Mesenteric fat pad (tissue), 1 donor: ENCODE measurements at places on chromosomes 1 and 21.

DNA sequence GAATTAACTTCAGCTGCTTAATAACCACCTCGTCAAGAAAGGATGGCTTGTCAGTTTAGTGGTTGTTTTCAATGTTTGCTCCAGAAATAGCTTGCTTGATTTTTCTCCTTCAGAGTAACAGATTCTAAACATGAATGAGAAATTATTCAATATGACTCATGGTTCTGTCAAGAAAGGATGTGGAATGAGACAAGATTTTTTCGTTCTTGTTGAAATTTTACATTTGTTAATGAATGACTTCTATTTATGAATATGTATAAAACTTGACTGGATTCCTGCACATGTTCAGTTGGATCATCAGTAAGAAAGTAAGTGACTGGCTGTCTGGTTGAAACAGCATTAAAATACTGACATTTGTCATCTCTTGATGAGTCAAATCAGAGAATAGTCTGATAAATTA is 38.3 kb downstream of the IFI44 start:
- no peak for DNase-seq

DNA sequence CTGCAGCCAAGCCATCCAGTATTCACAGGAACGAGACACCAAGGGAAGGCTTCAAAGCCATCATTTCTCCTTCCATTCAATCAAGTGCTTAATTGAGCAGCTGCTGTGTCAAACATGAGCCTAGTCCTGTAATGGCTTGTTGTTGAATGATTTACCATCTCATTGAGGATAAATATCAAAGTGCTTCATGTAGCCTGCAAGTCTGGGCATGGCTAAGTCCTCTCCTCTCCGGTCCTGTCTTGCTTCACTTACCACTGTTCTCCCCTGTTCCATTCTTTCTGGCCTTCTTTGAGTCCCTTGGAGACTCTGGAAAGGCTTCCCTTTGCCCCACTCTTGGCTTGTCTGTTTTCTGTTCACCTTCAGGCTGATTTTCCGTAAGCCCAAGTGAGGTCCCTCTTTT is 279.8 kb downstream of the PBX1 start:
- no peak for DNase-seq

DNA sequence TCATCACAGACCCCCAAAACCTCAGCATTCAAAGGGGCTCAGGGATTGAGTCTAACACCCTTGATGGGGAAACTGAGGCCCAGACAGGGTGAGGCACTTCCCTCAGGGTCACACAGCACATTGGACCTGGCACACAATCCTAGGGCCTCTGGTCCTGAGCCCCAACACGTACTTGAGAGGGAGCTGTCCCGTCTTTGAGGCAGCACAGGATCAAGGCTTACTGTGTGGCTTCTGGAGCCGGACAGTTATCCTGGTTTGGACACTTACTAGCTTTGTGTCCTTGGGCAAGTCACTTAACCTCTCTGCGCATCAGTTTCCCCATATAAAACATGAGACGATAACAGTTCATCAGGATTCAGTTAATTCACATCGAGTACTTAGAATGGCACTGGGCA is 26.5 kb downstream of the RUNX3 start:
- DNase-seq: peak; percentile 64

DNA sequence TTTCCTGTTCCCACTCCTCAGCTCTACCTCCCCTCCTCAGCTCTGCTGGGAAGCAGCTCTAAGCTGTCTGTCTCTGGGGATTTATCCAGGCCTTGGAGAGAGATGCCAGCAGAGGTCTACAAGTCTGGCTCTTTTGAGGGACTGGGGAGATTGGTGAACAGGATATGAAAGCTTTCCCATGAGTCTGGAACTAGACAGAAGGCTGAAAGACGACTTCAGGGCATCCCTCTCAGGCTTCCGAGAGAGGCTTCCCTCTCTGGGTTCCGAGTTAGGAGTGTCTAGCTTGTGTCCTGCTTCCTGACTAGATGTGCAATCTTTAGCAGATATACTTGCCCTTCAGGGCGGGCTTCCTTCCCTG is 733 bp downstream of the TMEM35B start:
- no peak for DNase-seq

DNA sequence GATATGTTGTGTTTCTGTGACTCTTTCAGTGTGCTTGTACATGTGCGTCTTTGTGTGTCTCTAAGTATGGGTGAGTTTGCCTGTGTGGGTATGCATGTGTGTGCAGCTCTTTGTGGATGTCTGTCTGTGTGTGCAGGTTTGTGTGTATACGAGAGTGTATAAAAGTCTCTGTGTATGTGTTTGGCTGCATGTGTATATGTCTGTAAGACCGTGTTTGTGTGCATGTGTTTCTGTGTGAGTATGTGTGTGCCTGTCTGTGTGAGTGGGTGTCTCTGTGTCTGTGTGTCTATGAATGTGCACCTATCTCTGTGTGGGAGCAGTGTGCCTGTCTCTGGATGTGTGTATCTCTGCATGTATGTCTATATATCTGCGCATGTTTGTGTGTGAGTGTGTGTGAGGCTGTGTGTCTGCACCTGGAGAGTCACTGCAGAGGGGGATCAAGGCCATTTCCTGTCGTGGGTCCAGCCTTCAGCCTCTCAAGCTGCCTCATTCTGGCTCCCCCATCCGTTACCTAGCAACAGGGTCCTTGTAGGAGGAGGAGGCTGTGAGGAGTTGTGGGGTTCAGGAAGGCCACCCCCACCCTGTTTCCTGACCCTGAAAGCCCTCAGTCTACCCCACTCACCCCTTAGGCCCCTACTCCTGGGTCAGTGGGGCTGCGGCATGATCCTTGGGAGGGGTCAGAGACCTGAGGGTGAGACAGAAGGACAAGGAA is 10.4 kb downstream of the FGR start:
- no peak for DNase-seq

DNA sequence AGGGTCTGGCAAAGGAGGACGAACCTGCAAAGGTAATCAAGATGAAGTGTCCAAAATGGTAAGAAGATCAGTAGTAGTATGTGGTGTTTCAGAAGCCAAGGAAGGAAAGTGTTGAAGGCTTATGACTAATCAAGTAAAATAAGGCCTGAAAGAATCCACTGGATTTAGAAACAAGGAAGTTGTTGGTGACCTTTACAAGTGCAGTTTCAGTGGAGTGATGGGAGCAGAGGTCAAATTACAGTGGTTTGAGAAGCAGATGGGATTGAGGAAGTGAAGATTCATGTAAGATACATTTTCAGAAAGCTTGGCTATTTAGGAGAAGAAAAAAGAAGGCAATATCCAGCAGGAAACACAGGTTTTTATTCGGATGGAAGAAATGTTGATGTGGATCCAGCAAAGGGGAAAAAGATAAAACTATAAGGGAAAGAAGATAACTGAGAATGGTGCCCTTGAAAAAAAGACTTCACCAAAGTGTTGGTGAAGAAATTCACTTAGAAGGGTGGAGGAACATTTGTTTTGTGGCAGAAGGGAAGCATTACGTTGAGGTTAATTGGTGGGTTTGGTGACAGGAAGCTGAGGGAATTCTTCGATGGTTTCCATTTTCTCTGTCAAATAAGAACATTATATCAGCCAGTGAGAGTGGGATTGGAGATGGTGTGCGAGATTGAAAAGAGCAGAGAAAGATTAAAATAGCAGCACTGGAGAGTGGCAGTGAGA is 2.1 kb downstream of the ARMH1 start:
- no peak for DNase-seq

GRCh38 chr1:181119093-181119989 is 30.8 kb downstream of the IER5 start:
- no peak for DNase-seq

- DNase-seq: no peak
Measured at GRCh38 chr1:108699375-108700332, 7.5 kb downstream of the PRPF38B start.

DNA sequence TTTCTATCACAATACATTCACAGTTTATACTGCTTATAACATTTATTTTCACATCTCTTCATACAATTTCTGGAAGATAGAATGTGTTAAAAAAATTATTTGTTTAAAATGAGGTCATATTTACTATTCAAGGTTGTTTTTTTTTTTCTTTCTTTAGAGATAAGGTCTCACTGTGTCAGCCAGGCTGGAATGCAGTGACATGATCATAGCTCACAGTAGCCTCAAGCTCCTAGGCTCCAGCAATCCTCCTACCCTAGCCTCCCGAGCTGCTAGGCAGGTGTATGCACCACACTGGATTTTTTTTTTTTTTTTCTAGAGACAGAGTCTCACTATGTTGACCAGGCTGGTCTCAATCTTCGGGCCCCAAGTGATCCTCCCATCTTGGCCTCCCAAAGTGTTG is 19.0 kb upstream of the RNF11 start:
- no peak for DNase-seq

DNA sequence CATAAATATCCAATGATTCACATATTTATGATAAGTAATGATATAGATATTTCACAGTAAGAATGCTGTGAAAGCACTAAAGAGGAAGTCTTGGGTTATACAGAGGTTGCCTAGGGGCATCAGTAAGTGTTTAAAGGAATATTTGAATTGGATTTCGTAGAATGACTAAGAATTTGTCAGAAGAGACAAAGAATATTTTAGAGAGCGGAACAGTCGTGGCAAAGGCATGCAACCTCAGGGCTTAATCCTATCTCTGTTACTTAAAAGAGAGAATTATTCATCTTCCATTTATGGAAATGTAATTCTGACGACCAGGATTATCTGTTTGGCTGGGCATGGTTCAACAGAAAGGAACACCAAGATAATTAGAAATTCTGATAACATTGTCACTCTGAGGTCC is 171.9 kb upstream of the NR5A2 start:
- DNase-seq: no peak

- no peak for DNase-seq
Measured at GRCh38 chr1:71986160-71986559, 296.2 kb downstream of the NEGR1 start.

GRCh38 chr21:31290765-31291164 is 53.3 kb downstream of the TIAM1 start:
- no peak for DNase-seq

GRCh38 chr1:225977937-225978748 is 21.0 kb downstream of the SDE2 start:
- no peak for DNase-seq

DNA sequence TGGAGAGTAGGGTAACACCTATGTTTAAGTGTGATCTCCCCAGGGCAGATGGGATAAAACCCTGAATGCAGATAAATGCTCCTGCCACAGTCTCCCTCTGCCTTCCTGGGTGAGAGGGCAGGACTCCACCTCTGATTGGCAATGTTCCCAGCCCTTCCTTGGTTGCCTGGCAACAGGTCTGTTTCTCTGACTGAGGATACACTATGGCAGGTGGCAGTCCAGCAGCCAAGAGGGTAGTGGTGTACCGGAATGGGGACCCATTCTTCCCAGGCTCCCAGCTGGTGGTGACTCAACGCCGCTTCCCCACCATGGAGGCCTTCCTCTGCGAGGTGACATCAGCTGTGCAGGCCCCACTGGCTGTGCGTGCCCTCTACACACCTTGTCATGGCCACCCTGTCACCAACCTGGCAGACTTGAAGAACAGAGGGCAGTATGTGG is at the start of gene DCDC2B:
DCDC2B (plus strand) TSS at position 199 of the 438 bp plus-strand sequence; CDS start at position 204, 5 bp downstream.
- no peak for DNase-seq
